ENCODE measurements at places on chromosomes 3 and 15.

- no peak for DNase-seq
Measured at GRCh38 chr15:36972704-36973103, 127.6 kb downstream of the MEIS2 start.

DNA sequence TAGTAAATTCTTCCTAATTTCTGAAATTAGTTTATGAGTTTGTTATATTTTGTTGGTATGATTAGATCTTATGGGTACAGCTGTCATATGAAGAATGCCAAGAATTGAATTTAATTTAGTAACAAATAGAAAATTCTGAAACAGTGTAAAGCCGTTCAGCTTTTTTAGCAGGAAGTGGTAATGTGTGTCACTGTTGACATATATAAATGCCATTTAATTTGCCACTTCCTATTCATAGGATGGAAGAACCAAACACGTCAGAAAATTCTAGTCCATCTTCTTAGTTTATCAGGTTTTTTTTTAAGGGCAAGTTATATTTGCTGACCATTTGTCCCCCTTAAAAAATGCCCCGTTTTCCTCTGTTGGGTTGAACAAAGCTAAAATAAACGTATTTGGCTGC is 43.0 kb downstream of the RAB8B start:
- no peak for DNase-seq

DNA sequence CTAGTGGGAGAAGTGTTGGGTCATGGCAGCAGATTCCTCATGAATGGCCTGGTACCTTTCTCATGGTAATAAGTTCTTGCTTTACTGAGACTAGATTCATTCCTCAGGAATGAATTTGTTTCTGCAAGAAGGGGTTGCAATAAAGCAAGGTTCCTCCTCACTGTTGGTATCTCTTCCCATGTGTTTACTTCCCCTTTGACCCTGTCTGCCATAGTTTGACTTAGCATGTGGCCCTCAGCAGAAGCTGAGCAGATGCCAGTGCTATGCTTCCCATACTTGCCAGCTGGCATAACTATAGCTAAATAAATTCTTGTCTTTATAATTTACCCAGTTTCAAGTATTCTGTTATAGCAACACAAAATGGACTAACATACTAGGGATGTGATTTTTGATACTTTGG is 163.6 kb upstream of the COL8A1 start:
- DNase-seq, result no peak

- DNase-seq, result no peak
Measured at GRCh38 chr3:23474580-23475357, 271.6 kb downstream of the UBE2E2 start.

GRCh38 chr3:151459358-151459757 is 1.5 kb downstream of the IGSF10 start:
- DNase-seq, result no peak

DNA sequence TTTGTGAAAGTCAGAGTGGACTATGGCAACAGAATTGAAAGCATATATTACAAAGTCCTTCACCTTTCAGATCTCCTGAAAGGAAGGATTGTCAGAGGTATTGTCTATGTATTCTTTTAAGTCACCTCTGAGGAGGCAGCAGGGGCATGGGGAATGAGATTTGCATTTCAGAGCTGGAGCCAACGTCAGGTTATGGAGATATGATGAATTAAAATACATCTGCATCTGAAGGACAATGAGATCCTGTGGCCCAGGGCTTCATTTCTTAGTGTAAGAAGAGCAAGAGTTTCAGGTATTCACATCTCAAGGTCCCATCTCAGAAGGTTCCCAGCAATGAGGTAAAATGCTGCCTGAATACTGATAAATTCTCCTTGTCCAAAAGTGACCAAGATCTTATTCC is 695.8 kb downstream of the TUSC7 start:
- no peak for DNase-seq

- no peak for DNase-seq
Measured at GRCh38 chr3:45704301-45704943, 15.2 kb downstream of the SACM1L start.

GRCh38 chr3:151873398-151873797 is at the start of gene SUCNR1:
TSS of gene SUCNR1 (plus strand) at chr3:151873643. CDS start at chr3:151879893, 6,250 bp downstream.
- no peak for DNase-seq

- no peak for DNase-seq
Measured at GRCh38 chr3:118369892-118370491, 664.7 kb downstream of the IGSF11 start.

GRCh38 chr15:79185199-79185598 is 94.6 kb upstream of the RASGRF1 start:
- no peak for DNase-seq

DNA sequence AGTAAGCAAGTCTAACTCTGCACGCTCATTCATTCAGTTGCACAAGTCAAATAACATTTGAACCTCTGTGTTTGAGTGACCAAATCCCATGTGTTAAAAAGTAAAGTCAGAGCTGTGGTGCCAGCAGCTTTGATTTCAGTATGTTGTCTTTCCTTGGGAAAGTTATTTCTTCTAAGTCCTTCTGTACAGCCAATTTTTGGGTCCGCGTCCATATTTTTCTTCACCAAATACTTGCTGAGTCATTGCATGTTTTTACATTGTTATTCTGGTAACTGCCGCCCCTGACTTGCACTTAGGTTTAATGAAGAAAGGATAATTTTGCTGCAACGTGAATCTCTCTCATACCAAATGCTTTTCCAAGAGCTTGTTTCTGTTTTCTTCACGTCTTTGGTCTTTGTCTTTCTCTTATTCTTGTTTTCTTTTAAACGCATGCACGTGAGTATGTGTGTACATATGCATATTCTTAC is 56.7 kb downstream of the PLS1 start:
- no peak for DNase-seq

DNA sequence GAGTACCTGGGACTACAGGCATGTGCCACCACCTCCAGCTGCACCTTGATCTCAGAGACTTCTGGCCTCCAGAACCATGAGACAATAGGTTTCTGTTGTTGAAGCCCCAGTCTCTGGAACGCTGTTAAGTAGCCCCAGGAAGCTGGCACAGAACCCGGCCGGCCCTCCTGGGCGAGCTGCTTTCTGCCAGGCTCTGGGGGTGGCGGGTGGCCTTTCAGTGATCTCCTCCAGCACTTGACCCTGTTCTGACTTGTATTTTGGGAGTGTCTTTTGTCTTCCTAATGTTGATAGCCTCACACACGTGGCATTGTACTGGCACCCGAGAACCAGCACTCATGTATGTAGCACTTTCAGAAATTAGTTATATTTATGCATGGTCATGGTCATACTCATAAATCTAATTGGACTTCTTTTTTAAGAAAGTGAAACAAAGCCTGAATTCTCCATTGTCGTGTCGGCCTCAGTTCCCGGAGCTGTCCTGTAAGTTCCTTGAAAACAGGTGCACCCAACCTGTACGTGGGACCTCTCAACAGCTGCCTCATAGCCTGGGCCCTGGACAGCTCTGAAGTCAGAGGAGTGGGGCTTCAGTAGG is 74.0 kb downstream of the TFRC start:
- no peak for DNase-seq

DNA sequence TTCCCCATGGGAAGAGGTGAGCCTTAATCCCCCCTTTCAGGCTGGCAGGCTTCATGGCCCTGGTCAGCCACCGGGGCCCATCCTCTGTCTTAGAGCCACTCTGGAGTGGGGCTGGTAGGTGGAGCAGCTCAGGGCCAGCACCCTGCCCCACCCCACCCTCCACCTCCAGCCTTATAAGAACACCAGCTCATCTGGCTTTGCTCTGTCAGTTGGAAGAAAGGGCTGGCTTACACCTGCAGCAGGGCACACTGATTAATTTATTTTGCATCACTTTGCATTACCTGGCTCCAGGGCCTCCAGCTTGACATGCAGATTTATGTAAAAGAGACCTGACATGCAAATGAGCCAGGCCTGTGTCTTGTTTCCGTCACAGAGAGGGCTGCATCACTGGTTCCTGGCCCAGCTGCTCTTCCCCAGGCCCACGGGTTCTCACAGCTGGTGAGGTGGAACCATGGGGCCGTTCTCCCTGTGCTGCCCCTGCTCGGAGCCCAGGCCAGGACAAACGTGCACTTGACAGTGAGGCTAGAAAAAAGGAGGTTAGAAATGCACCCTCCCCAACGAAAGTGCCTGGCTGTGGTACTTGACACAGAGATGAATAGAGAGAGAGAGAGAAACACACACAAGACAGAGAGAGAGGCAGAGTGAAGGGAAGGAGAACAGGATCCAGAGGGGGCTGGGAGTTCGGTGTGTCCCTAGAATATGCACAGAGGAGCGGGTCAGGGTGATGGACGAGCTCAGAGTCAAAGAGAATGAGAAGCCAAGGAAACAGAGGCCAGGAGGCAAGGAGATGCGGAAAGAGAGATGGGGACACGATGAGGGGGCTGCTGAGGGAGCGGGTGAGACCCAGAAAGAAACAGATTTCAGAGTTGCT is 44.5 kb upstream of the MAGEF1 start:
- no peak for DNase-seq

- DNase-seq, result no peak
Measured at GRCh38 chr3:177190756-177191681, 6.3 kb downstream of the TBL1XR1 start.

DNA sequence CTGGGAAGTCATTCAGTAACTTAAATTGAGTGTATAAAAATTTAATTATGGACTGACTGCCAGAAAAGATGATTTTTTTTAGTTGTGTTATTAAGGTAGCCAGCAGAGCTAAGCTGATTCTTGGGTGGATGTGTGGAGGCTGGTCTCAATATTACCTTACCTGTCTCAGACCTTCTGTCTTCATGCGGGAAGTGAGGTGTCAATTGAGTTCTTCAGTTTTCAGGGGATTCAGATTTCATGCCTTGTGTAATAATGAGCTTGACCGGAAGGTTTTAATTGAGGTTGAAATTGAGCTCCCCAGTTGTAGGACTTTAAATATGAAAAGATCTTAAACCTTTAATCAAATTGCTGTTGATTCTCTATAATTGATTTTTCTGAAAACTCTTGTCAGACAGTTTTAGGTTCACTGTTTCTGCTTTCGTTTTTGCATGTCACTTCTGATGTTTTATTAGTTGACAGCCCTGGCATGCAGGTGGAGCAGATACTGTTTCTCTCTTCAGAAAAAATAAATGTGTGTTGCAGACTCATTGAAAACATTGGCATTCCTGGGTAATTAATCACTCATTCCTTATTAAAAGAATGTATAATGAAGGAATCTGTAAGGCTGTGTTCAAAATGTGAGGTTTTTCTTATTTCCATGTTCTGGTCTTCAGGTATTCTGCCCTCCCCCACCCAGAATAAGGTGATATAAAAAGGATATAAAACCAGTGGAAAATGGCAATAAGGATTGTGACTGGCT is 54.5 kb downstream of the PSMD6 start:
- peak; percentile 44 for DNase-seq

GRCh38 chr3:184414418-184415202 is 34.8 kb downstream of the CHRD start:
- no peak for DNase-seq
